Epithelial cell of prostate (primary cell): ENCODE measurements at places on chromosomes 6 and 20.

- no peak for DNase-seq
Observed at GRCh38 chr6:110101885-110102284, 77.6 kb downstream of the WASF1 start.

GRCh38 chr6:89045576-89045975 is 35.0 kb upstream of the PNRC1 start:
- DNase-seq, result no peak

DNA sequence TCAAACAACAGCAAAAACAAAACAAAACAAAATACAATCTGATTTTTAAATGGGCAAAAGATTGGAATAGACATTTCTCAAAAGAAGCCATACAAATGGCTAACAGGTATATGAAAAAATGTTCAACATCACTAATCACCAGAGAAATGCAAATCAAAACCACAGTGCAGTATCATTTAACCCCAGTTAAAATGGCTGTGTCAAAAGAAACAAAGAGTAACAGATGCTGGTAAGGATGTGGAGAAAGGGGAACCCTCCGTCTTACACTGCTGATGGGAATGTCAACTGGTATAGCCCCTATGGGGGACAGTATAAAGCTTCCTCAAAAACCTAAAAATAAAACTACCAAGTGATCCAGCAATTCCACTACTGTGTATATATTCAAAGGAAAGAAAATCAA is 10.9 kb upstream of the NELFCD start:
- DNase-seq, result no peak

DNA sequence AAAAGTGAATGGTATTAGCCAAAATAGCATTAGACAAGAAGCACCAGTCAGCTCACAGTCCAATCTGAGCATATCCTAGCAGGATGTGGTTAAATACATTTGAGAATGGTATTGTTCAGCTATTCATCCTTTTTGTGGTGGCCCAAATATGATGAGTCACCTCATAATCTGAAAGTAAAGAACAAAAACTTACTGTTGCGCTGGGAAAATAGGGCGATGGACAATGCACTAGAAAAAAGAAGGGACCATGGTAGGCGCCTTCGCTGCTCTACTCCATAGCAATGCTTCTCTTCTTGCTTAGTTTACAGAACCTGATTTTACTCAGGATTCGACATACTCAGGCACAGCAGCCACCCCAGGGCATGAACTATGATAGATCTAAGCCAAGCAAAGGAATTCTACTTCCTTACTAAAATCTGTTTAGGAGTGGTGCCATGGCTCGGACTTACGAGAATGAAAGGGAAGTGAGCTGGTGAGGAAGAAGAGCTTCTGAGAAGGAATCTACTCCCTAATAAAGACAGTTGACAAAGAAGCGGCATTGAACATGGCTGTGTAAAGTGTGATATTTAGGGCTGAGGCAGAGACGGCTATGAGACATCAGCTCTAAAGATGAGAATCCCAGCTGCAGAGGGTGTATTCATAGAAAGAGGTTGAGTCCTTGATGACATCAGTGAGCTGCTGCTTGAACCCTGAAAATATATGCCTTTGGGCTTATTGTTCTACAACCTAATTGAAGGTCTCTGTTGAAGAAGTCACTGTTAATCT is 16.6 kb upstream of the FBXO9 start:
- DNase-seq, result peak; percentile 52

DNA sequence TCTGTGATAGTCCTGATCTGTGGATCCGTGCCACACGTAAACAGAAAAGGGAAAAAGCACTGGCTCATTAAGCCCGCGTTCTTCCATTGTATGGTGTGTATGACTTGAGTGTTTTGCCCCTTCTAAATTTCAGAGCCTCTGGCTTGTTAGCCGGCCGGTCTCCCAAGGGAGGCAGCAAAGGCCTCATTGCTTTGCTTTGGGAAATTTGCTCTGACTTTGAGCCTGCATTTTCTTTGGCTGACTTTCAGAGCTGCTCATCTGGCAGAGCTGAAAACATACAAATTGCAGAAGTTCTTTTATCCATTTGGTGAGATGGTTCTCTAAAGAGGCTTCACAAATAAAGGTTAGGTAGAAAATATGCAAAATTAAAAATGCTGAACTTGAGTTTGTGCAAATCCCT is 123.0 kb downstream of the UTRN start:
- no peak for DNase-seq

DNA sequence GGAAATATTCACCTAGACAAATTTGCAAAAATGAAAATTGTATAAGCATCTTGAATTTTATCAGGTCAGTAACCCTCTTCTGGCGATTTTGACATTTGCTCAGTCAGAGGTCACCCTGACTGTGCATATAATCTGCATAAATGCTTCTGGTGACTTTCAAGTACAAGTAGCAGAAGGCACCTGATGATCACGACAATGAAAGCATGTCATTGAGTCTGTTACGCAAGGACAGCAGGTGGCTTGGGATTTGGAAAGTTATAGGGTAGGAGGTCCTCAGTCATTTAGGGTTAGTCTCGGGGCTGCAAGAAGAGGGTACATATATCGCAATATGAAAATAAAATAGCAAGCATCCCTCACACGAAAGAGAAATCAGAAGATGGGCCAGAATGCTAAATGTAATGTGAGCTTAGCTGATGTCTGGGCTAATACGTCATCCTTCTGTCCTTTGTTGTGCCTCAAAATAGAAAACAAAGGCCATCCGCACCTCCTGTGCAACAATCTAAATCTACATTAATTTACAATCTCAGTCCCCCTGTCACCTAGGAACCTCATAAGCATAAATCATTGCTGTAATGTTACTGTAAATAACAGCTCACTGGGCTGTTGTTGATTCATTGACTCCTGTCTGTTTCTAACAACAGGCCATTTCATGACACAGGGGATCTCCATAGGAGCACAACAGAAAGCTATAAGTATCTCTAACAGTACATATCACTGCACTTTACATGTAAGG is 155.2 kb upstream of the RSPO3 start:
- DNase-seq, result no peak

DNA sequence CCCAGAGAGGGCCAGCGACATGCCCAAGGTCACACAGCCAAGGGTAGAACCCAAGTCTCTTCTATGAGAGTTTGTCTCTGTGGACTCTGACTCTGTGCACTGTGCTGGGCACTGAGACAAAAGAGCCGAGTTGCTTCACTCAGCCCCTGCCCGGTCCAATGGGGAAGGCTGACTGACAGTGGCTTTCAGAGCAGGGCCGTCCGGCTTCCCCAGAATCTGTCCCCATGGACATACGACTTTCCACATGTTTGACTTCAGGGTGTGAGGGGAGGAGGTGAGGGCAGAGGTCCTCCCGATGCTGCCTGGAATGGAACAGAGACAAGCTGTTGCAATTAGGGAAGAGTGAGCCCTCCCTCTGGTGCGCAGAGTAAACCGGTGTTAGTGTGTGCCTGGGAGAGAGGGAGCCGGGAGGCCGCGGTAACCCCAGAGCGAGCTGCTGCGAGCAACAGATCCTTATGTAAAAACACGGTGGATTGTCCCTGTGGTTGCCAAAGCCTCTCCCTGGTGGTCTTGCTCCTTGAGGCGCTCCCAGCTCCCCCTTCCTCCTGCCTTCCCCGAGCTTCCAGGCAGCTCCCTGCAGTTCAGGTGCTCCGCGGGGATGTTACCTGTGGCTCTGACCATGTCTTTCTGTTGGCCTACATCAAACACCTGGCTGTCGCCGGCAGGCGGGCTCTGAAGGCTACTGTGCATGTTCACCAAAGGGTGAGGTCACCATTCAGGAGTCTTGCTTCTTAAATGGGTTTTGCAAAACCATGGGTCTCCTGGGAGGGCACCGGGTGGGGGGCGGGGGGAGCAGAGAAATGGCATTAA is 672 bp downstream of the SIRPA start:
- DNase-seq, result no peak

DNA sequence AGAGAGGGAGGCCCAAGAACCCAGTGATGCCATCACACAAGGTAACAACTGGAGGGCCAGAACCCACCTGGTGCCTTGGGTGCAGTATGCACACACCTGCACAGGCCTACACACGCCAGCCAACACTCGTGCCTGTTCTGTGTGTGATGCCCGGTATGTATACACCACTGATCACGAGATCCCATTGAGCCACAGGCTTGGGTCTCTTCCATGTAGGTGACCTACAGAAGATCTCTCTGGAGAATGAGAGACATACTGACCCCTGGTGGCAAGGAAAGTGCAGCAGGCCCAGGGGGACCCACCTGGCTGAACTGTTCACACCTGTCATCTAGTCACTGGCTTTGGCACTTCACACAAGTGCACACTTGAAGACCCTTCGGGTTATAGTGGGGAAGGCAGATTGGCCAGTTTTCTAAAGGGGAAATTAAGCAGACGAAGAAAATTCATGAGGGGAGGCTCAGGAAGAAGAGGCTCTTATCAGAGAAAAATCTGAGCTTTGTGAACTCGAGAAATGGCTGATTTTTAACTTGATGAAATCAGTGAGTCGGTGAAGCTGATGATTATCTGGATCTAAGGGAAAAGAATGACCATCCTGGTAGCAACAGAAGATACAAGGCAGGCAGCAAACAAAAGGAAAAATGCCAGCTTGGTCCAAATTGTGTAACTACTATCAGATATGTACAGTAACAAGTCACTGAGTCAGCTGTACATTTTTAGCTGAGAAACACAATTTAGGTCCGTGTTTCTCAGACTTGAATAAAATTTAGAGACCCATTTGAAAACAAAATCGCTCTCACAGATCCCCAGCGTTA is 69.1 kb upstream of the PBOV1 start:
- DNase-seq, result no peak

DNA sequence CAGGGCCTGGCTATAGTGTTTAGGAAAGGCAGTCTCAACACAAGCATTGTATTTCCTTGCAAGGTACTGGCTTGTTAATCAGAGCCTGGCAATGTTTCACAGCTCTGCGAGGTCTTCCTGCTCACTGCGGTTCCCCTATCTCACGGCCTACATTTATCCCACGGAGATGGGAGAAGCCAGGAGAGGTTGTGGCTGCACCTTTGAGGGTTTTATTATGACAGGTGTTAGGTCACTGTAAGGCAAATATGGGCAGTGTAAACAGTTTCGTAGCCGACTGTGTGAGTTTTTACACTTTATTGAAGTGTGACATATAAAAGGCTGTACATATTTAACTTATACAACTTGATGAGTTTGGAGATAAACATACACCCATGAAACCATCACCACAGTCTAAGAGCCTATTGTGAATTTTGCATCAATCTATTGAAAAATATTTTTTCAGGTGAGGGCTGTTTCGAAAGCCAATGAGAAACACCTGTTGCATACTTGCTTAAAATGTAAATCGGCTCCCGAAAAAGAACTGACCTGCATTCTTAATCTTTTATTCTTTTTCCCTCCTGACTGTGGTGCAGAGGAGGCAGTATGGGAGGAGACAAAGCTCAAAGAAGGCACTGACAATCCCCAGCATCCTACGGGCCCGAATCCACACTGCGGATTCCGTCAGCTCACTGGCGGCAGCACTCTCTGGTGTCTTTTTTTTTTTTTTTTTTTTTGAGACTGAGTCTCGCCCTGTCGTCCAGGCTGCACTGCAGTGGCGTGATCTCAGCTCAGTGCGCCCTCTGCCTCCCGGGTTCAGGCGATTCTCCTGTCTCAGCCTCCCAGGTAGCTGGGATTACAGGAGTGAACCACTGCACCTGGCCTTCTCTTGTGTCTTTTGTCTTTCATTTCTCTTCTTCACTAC is 7.5 kb upstream of the RBM38 start:
- no peak for DNase-seq

DNA sequence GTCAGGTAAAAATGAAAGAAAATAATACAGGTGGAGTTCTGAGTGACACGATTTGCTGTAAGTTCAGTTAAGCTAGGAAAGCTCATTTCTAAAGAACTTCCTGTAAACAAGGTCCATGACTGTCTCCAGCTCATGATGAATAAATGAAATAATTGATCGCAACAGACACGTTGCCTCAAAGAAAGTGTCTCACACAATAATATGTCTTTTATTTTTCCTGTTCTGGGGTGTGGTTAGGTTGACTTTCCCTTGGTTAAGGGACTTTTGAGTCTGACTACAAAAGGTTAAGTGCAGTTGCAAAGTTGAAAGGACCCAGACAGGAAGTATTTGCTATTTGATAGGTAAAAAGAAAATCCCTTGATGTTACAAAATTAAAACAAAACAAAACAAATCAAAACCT is 304.2 kb upstream of the PRDM1 start:
- DNase-seq, result no peak

GRCh38 chr6:27517928-27518787 is 45.3 kb upstream of the ZNF184 start:
- no peak for DNase-seq

GRCh38 chr6:1657116-1657770 is 47.5 kb downstream of the FOXC1 start:
- no peak for DNase-seq

- DNase-seq, result no peak
Observed at GRCh38 chr6:80550281-80550680, 443.8 kb downstream of the BCKDHB start.

DNA sequence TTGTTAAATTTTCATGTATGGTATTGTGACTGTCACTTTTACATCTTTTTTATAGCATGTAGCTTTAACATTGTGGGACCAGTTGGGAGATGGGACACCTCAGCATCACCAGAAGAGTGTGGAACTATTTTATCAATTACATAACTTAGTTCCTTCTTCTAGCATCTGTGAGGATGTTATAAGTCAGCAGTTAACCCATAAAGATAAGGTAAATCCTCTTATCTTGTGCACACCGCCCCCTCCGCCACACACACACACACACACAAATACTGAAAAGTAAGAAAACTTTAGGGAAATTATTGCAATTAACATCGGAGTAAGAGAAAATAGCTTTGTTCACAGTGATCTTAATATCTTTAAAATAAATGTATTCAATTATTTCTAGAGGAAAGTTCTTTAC is 60.9 kb downstream of the PGM3 start:
- DNase-seq, result no peak
